Progenitor cell of endocrine pancreas (in vitro differentiated cells): ENCODE measurements at places on chromosomes 4 and X. TPM values are rescaled to one million over a fixed set of nuclear protein-coding genes. Genes with fewer than 3 reads are reported as not detected.

- DNase-seq: no peak
These were observed 23.7 kb downstream of the LRPAP1 start for GRCh38 chr4:3508542-3508941.

DNA sequence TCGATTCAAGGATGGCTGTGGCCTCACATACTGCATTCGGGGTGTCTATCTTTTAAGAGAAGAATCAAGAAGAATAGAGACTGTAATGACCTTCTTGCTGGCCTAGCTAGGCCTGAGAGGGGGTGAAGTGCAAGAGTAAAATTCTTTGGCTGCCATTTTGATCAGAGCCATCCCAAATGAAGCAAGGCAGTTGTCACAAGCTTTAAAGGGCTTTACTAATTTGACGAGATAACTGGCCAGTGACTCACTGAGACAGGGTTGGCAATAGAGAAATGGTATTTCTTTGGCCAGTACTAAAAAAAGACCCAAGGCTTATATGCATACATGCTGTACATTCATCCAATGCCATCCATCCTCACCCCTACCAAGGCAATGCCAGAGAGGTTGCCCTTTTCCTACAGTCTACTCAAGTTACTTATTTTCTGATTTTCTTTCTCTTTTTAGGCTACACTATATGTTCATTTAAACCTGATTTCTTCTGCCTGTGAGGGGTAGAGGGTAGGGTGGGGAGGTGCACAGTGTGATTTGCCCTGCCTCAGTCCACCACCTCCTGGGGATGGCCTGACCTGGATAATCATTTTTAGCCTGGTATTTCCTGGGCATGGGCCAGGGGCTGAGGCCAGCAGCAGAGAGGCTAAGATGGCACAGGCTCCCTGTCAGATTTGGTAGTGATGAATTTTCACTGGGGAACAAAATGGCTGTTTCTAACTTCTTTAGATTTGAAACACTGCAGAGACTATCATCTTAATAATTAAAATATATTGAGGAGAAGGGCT lies 32.2 kb downstream of the ATG4A start:
- no peak for DNase-seq

DNA sequence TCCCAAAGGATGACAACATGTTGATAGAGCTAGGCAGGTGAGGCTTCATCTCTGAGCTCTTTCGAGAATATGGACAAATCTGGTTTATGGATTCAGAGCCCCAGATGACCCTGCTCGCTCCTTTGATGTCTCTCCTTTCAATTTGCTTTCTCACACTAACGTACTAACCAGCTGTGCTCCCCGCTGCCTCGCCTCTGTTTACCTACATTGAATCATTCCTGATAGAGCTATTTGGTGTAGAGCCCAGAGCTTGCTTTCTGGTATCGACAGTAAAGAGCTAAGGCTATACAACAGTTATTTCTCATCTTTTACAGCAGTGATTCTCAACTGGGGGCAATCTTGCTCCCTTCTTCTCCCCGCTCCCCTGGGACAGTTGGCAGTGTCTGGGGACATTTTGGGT lies 8.9 kb upstream of the PHKA2 start:
- DNase-seq: no peak

DNA sequence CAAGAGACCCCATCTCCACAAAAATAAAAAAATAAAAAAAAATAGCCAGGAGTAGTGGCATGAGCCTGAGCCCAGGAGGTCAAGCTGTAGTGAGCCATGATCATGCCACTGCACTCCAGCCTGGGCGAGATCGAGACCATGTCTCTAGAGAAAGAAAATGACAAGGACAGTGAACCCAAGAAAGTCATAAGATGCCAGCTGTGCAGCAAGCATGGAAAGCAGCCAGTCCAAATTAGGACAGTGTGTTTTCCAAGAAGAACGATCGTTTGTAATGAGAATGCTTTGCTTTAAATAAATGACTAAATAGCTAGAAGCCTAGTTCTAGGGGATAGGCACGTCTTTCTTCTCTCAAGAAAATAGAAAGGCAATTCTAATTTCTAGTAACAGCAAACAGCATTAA lies 58.4 kb upstream of the MSANTD1 start:
- DNase-seq: no peak

- no peak for DNase-seq
These were observed 426 bp upstream of the C4orf51 start for GRCh38 chr4:145679520-145679919.

GRCh38 chr4:56342746-56343145 lies 44.5 kb downstream of the AASDH start:
- DNase-seq: no peak

DNA sequence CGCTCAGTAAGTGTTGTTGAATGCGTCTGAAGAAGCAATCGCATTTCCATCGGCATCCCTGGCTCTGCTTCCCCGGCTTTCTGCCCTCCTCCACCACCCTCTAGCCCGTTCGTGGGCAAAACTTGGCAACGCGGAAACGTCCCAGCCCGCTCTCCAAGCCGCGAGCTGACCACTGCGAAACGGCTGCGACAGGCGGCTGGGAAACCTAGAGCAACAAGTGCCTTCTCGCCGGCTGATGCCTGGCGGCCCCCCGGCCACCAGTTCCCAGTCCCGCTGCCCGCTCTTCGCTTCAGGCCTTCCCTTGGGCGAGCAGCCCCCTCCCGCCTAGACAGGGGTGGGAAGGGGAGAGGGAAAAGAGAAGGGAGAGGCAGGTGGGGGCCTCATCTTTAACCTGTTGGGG lies 837 bp downstream of the CITED1 start:
- DNase-seq: no peak

- no peak for DNase-seq
These were observed 13.0 kb upstream of the RHOH start for GRCh38 chr4:40183615-40184411.

DNA sequence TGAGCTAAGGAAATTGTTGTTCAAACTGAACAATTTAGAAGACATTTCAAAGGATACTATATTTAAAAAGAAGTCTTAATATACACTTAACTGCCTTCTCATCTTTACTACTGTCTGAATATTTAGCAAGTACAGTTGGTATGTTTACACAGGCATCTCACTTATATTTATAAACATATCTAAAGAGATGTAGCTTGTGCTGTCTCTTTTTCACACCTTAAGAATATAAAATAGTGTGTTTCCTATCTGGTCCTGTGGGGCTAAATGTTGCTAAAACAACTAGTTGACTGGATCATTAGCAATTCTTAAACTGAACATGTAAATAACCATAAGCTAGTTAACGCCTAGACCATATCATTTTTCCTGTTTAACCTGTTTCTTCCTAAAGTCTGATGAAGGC lies 336.3 kb downstream of the PPP3CA start:
- DNase-seq: no peak

- peak; percentile 20 for DNase-seq
These were observed 35.0 kb downstream of the FBXW7 start for GRCh38 chr4:152500800-152501434.

- DNase-seq: no peak
These were observed 58.4 kb downstream of the AMELX start for GRCh38 chrX:11351375-11352295.

GRCh38 chrX:115533485-115533884 lies 27.5 kb upstream of the PLS3 start:
- DNase-seq: no peak

- no peak for DNase-seq
These were observed 417.4 kb downstream of the TMA16 start for GRCh38 chr4:163911891-163912290.

DNA sequence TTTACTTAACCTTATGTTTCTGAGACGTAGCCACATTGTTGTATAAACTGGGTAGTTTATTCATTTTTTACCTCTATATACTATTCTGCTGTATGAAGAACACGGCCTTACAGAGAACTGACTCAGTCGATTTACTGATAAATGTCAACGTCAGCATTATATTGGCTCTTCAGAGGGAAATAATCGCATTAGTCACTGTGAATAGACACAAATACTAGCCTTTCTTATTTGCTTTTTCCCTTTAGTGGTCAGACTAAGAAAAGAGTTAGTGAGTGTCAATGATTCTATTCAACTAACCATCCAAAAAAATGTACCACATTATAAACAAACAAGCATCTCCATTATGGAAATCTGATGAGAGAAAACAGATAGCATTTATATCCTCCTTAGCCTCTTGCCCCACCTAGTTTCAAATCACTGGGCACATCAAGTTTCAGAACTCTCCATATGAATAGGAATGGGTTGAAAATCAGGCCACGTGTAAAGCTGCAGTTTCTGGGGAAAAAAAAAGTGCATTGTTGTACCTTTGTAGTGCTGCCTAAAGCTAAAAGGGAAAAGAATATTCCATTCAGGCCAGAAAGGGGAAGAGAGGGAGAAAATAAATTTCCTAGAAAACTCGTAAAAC lies 146.7 kb upstream of the VCX3A start:
- DNase-seq: no peak

GRCh38 chr4:136599890-136600289 lies 932.4 kb downstream of the PCDH18 start:
- no peak for DNase-seq

GRCh38 chr4:69470561-69470960 lies 25.1 kb downstream of the UGT2B4 start:
- DNase-seq: no peak

- DNase-seq: no peak
These were observed 84.0 kb upstream of the ATP6AP2 start for GRCh38 chrX:40496728-40497127.

DNA sequence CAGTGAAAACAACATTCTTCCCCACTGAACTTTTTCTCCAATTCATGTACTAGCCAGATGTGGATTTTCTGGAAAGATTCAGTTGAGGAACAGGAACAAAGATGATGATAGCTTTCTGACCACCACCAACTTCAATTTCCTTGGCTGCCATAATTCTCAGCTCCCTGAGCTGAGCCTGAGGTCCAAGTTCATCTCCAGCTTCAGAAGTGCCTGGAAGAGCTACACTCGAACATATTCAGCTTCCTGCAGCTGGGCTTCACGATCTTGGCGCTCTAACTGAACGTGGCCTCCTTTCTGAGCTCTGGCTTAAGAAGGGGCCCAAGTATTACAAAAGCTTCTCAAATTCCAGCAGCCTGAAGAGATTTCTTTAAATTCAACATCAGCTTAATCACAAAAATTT lies 83.9 kb downstream of the QDPR start:
- no peak for DNase-seq

- DNase-seq: no peak
These were observed 58.0 kb downstream of the PPP3CA start for GRCh38 chr4:101289306-101289705.

DNA sequence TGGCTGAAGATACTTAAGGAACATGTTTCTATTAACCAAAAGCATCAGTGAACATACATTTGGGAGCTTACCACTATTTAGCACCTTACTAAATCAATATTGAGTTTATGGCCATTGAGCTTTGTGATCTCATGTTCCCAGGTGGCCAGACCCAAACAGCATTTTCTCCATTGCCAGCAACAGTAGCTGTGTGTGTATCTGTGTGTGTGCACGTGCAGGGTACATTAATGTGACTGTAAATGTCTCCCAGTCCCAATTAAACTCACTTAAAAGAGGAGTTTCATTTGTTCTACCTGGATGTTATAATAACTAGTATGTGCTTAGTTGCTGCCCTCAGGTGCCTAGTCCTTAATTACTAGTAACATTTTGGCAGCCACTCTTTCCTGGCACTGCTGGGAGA lies 282.4 kb downstream of the NR3C2 start:
- no peak for DNase-seq

GRCh38 chr4:137531986-137532868 lies at the start of gene PCDH18:
Gene PCDH18 (minus strand): TSS chr4:137532494. CDS start chr4:137532088, 406 bp downstream.
- peak; percentile 20 for DNase-seq

RAB39B gene
- 4.6 and 4.8 TPM in 2 replicates for total RNA-seq

TLR10 gene
- 1.7 and 2.1 TPM in 2 replicates for total RNA-seq

NPY2R gene
- not detected in 2 replicates for total RNA-seq

GK gene
- 16.3 and 16.6 TPM in 2 replicates for total RNA-seq

UCHL1 gene
- total RNA-seq: 270 and 317 TPM in 2 replicates

TMSB15A gene
- 113 and 124 TPM in 2 replicates for total RNA-seq

PABPC5 gene
- total RNA-seq: 2.6 and 3.0 TPM in 2 replicates

TBC1D14 gene
- 60.8 and 61.8 TPM in 2 replicates for total RNA-seq

VCX3A gene
- total RNA-seq: 0.29 and 0.51 TPM in 2 replicates

RS1 gene
- not detected in 2 replicates for total RNA-seq
